ENCODE measurements at places on chromosomes 2 and 18. TPM values are rescaled to one million over a fixed set of nuclear protein-coding genes. Genes with fewer than 3 reads are reported as not detected.
A peak's percentile ranks its signal among the peaks of the same experiment; 100 is the strongest.

RND3 gene
- total RNA-seq: 45.3 TPM

IFT172 gene
- 18.8 TPM for total RNA-seq

DSC3 gene
- 695 TPM for total RNA-seq

CCBE1 gene
- total RNA-seq: 3.0 TPM

CPLX4 gene
- not detected for total RNA-seq

DES gene
- total RNA-seq: 163 TPM

HOXD13 gene
- total RNA-seq: 0.10 TPM

SIX3 gene
- not detected for total RNA-seq

UNC80 gene
- total RNA-seq: 0.02 TPM

- no peak for DNase-seq
These were observed 113.6 kb downstream of the CDH2 start for GRCh38 chr18:28063271-28063761.

GRCh38 chr2:78681386-78681785 is 344.1 kb upstream of the REG3G start:
- DNase-seq: no peak

DNA sequence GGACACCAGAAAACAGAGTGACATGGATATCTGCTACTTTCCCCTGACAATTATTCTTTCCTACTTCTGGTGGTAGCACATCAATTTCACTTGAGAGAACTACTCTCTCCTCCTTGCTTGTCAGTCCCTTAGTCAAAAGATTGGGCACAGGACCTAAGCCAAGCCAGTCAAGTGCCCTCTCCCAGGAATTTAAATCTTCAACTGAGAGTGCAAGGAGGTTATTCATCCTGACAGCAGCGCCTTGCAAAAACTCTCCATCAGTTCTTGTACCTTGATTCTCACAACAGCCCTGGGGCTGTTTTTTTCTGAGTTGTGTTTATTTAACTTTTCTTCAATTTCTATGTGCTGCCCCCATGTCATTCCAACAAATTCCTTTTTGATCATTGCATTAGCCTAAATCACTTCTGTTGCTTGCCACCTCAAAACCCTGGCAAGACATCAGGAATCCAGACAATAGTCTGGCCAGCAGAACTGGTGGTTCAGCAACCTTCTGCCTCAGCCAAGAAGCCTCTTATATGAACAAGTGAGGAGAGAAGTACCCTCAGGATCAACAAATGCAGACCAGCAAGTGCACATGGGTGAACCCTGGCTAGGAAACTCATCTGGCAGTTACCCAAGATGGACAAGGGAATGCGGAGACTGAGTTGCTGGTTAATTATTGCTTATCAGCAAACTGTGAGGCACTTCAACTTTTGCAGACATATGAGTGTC is 19.4 kb downstream of the COL4A3 start:
- DNase-seq: no peak

DNA sequence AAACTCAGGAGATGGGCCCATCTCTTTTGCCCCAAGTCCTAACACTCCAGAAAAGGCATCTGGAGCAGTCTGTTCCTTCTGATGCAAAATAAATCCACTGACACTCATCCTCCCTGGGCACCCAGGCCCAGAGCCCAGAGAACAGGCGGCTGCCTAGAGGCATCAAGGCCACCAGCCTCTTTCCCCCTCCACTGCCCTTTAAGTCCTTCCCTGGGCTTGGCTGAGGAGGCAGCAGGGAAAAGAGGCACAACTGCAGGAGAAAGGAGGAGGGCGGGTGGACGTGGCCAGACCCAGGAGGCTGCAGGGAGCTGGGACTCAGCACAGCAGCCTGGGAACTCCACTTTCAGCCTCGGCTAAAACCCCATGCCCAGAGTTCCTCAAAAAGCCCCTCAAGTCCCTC is 99.7 kb upstream of the ID2 start:
- peak; percentile 65 for DNase-seq

DNA sequence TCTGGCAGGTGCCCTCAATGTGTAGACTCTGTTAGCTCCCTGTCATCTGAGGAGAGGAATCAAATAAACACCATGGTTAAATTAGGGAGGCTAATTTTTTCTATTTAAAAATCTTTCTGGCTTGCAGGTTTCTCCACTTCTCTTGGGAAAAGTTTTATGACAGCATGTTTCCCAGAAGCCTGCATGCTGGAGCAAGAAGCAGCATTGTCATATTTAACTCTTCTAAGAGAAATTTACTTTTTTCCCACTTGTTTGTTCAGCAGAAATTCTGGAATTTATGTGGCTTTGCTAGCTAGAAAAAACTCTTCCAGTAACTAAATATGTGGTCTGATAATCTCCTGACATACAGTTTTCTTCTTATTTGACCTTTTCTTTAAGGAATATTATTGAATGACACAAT is 230.5 kb downstream of the PARD3B start:
- DNase-seq: no peak

DNA sequence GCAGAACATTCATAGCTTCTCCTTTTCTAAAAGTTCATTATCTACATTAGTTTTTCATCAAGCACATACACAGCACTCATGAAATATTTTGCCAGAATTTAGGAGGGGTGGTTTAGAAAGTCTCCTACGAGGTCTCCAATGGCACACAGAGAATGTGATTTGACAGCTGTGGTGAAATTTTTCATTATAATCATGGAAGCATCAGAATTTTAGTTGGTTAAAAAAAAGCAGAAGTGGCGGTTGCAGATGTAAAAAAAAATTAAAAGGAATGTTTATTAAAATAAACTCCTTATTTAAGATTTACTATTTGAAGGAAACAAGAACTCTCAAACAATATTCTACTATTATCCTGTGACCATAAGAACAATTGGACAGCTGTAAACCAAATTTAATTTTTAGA is 10.8 kb upstream of the RHBDD1 start:
- no peak for DNase-seq

DNA sequence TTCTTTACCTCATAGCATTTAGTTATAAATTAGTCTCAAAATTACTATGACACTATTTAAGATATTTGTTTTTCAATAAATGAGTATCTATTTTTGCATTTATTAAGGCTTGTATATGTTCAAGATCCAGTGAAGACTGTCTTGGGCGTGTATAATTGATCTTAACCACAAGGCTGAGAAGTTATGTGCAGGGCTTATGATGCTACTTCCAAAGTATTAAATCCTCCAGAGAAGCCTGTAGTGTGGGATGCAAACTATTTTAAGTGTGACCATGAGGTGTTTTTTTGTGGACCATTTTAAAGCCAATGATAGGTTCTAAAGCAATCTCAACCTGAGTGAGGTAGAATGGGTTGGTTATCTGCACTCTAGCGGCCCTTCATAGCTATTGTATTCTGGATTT is 219.9 kb downstream of the ZNF407 start:
- DNase-seq: no peak

GRCh38 chr2:174631009-174631981 is 33.7 kb upstream of the WIPF1 start:
- DNase-seq: no peak
